ENCODE measurements at places on chromosomes 5 and 9.

GRCh38 chr5:127801751-127802476 lies 98.7 kb downstream of the CCDC192 start:
- no peak for DNase-seq

DNA sequence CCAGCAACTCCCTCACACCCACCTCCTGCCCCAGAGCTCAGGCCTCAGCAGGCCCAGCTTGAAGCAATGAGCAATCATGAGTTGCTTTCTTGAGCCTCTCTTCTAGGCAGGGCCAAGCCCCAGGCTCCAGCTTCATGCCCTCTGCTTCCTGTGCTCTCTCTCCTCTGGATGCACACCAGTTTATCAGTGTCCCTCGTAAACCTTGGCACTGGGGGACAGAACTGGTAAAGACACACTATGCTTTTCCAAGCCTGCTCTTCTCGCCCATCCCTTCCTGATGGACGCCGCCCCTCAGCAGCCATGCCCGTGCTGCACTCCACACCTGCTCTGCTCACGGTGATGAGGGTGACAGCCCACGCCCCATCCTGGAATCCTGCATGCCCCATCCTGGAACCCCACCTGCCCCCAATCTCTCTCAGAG lies 49.4 kb upstream of the ORM1 start:
- no peak for DNase-seq

DNA sequence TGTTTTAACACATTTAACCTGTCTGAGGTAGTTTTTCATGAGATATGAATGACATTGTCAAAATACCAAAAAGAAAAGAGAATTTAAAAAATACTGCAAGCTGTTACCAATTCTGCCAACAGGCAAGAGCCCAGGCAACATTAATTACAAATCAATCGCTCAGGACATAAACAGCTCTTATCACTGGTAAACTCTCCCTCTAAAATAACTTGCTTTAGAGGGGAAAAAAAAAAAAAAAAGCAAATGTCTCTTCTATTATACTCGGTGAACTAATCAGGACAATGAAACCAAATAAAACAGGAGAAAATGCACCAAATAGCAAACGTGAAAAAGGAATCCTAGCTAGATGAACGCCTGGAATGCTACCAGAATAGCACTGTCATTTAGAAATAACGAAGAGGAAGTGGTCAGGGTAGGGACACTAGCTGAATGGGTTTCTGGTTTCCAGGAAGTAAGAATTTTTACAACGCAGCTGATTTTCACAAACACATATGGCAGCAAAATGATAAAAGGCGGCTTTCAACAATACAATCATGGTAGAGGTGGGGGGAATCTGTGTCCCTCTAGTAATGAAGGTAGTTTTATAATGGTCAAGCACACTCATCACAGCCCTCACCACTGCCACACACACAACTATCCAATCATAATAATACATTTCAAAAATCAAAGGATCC lies 94.9 kb downstream of the DENND1A start:
- no peak for DNase-seq

GRCh38 chr5:39121922-39122321 lies 47.7 kb upstream of the RICTOR start:
- no peak for DNase-seq

- no peak for DNase-seq
Measured at GRCh38 chr5:39189292-39189955, 29.9 kb downstream of the FYB1 start.

DNA sequence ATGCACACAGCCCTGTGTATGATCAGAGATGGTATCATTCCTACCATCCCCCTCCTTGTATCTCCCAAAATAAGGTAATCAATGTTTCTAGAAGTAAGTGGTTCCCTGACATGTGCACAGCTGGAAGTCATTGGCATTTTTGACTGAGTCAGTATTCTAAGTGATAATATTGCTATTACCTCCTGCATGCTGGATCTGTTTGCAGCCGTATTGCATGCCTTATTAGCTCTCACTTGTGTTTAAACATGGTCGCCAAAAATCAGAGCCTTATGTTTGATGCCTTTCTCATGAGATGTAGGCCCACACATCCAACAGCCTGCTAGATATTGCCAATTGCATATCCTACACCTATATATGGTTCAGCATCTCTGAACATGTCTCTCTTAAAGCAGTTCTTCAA lies 254.3 kb downstream of the CDH12 start:
- no peak for DNase-seq

GRCh38 chr5:101160002-101160401 lies 256.9 kb upstream of the ST8SIA4 start:
- no peak for DNase-seq

- peak; percentile 51 for DNase-seq
Measured at GRCh38 chr9:93298498-93299417, 114.8 kb downstream of the WNK2 start.

DNA sequence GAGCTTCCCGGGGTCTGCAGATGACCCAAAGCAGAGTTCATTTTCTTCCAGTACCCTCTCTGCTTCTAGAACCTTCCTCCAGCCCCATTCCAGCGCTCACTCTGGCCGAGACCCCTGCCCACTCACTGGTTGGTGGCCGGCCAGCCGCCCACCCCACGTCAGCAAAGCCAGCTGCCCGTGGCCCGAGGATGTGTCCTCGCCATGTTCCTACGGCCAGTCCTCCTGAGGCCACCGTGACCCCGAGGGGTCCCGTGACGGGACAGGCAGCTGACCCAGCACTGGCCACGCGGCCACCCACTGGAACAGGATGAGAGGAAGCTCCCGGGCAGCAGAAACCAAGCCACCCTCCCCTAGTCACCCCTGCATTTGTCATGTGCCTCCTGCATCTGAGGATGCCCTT lies 39.1 kb upstream of the SLC6A19 start:
- no peak for DNase-seq

GRCh38 chr9:87683751-87684626 lies 41.9 kb upstream of the CTSL start:
- peak; percentile 55 for DNase-seq
